8988T (cell line): ENCODE measurements at places on chromosomes 16 and 17.

DNA sequence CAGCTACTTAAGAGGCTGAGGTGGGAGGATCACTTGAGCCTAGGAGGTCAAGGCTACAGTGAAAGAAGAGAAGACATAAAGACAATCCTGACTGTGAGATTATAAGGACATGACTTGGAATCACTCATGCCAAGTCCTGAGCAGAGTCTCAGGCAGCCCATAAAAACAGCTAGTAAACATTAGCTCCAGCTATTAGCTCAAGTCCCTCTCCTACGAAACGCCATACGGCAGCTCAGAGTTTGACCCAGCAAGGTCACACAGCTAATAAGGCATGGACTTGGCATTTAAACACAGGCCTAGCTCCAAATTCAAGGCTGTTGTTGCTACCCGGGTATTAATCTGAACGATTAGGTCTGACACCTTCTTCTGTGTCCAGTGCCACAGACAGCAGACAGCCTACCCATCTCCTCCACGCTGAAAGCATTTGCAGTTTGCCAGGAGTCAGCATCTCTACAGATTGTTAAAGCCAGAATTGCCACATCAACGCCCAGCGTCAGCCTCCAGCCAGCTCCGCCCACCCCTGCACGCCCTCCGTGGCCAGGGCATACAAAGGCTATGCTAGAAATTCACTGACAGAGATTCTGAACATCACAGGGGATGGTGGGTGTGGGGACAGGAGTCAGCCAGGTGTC lies 9.9 kb upstream of the TMEM114 start:
- DNase-seq = no peak

- DNase-seq = no peak
Measured at GRCh38 chr17:35766903-35767510, 6.3 kb downstream of the C17orf50 start.

GRCh38 chr16:70634861-70635260 lies 11.5 kb upstream of the IL34 start:
- no peak for DNase-seq

DNA sequence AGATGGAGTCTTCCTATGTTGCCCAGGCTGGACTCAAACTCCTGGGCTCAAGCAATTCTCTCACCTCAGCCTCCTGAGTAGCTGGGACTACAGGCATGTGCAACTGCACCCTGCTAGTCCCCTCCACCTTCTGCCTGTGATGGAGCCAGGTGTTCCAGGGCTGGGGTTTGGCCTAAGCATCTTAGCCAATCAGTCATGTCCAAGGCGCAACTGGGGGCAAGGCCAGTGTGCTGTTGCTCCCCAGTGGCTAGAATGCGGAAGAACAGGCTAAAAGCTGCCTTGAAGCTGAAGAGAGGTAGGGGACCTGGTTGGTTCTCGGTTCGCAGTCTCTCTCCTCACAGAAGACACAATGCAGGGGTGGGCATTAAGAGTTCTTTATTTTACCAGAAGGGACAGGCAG lies 18.6 kb downstream of the FLOT2 start:
- DNase-seq = peak; percentile 95

DNA sequence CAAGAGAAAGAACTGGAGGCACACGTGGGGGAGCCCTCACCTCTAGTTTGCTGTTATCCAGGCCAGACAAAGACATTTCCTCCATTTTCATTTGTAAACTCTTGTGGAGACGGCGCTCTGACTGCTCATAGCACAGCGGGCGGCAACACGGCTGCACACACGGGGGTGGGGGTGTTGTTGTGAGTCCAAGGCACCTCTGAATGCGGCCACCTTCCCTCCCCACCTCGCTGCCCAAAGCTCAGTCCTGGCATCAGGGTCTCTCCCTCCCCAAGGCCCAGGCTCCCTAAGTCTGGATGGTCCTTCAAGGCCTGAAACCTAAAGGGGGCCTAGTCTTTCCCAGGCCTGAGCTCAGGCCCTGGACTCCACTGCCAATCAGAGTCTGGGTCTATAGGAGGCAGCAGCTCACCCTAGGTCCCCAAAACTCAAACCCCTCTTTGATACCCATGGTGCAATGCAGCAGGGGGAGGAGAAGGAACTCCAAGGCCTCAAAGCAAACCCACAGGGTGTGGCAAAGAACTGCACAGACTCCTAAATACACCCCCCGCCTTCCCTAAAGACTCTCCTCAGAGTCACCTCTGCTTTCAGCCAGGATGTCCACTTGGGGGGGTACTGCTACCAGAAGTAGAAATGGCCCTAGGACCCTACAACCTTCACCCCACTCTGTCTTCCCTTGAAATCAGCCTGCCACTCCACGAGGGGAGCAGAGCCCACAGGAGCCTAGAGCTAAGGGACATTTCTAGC lies 1.5 kb downstream of the ATXN7L3 start:
- DNase-seq = no peak

GRCh38 chr17:57484081-57484666 lies 227.9 kb downstream of the MSI2 start:
- DNase-seq = no peak

- no peak for DNase-seq
Measured at GRCh38 chr17:40323391-40324381, 14.7 kb downstream of the RARA start.

GRCh38 chr17:36936455-36937000 lies 747 bp upstream of the LHX1 start:
- DNase-seq = no peak

DNA sequence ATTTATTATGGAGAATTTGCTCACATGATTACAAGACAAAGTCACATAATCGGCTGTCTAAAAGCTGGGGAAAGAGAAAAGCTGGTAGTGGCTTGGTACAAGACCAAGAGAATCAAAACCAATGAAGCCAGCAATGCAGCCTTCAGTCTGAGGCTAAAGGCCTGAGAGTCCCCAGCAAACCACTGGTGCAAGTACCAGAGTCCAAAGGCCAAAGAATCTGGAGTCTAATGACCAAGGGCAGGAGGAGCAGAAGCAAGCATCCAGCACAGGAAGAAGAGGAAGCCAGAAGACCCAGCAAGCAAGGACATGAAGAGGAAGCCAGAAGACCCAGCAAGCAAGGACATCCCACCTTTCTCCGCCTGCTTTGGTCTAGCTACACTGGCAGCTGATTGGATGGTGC lies 250.6 kb upstream of the SALL1 start:
- no peak for DNase-seq
